Activated T-cell treated with anti-CD3 and anti-CD28 coated beads for 24 hours (primary cell): ENCODE measurements at places on chromosomes 6 and 20.

DNA sequence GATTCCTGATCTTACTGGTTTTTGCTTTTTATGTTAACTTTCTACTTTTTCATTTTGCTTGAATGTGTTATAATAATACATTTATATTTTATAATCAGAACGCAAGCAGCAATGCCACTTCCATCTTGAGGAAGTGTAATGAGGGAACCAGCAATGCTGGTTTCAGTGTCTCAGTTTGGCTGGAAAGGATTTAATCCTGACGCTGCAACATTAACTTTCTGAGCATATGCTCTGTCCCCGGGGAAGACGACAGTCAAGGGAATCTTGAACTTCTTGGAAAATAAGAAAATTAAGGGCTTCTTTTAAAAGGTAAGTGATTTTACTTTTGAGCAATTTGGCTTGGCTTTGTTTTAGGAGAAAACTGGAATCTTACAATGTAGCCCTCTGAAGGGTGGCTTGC lies 205.5 kb upstream of the AGPAT4 start:
- DNase-seq: no peak

DNA sequence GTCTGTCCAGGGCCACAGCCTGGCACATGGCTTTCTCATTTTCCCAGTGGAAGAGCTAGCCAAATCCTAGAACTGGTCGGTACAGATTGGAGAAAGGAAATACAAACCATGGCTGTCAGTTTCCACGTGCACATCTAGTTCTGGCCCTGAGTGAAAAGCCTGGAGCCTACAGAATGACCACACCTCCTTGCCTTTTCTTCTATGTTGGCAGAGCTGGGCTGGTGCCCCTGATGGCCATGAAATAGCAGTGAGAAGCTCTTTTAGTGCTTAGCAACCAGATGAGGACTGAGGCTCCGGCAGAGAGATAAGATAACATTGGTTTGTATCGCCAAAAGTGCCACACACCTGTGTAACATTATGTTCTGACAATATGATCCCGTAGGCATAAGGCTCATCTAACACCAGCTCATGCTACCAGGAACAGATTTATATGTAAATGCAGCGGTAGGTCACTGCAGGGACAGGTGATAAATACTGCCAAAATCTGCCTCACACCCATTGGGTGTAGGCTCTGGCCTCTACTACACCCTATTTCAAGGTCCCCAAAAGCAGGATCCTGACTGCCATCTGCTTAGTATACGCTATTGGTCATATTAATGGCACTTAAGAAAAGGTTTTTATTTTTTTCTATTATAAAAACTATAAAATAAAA lies 39.9 kb upstream of the TBC1D7 start:
- DNase-seq: no peak

DNA sequence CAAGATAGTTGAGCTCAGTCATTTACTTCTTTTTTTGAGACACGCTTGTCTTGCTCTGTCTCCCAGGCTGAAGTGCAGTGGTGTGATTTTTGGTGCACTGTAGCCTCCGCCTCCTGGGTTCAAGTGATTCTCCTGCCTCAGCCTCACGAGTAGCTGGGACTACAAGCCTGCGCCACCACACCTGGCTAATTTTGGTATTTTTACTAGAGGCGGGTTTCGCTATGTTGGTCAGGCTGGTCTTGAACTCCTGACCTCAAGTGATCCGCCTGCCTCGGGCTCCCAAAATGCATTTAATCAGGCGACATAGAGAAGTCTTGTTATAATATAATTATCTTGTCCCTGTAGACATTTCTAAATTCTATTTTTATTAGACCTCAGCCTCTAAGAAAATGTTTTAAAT lies 6.1 kb downstream of the AMD1 start:
- DNase-seq: no peak

DNA sequence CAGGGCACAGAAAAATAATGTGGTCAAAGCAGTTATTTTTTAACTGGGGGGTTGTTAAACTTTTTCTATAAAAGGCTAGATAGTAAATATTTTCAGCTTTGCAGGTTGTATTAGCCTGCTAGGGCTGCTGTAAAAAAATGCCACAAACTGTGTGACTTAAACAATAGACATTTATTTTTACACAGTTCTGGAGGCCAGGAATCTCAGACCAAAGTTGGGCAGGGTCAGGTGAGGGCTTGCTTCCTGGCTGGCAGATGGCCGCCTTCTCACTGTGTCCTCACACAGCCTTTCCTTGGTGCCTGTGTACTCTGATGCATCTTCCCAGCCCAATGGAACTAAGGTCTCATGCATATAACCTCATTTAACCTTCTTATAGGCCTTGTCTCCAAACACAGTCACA lies 294.7 kb downstream of the PTPRT start:
- no peak for DNase-seq

- no peak for DNase-seq
Observed at GRCh38 chr6:51684603-51685002, 402.8 kb downstream of the PKHD1 start.

GRCh38 chr6:73062837-73063236 lies 162.5 kb downstream of the KHDC1L start:
- DNase-seq: no peak

DNA sequence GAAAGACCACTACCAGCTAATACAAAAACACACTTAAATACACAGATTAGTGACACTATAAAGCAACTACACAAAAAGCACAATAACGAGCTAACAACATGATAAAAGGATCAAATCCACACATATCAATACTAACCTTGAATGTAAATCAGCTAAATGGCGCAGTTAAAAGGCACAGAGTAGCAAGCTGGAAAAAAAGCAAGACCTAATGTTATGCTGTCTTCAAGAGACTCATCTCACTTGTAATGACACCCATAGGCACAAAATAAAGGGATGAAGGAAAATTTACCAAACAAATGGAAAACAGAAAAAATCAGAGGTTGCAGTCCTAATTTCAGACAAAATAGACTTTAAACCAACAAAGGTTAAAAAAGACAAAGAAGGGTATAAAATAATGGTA lies 86.3 kb downstream of the NUS1 start:
- no peak for DNase-seq

DNA sequence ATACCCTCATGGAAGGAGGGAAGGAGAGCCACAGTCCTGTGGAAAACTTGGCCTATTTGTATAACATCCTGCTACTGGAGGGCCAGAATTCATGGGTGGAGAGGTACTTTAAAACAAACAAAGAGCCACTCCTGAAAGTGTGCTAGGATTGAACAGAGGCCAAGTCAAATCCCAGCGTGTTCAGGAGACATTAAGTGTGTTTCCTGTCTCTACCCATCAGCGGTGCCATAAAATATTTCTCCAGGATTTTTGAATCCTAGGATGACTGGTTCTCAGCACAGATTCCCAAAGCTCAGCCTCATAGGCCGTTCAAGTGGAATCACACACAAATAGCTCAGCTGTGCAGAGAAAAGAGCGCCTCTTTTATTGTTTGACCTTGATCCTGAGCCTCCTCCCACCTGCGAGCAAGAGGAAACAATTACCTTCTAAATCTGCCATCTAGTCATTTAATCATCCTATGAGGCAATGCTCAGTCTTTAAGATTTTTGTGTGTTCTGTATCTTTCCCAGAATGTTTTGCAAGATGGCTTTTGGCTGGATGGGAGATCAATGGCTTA lies 31.8 kb upstream of the RALGAPA2 start:
- no peak for DNase-seq
